Anterior cingulate cortex (tissue), 58 donors: ENCODE measurements at places on chromosomes 16 and 17.

GRCh38 chr16:31157136-31157535 is 7.3 kb upstream of the PRSS36 start:
- no peak for DNase-seq

DNA sequence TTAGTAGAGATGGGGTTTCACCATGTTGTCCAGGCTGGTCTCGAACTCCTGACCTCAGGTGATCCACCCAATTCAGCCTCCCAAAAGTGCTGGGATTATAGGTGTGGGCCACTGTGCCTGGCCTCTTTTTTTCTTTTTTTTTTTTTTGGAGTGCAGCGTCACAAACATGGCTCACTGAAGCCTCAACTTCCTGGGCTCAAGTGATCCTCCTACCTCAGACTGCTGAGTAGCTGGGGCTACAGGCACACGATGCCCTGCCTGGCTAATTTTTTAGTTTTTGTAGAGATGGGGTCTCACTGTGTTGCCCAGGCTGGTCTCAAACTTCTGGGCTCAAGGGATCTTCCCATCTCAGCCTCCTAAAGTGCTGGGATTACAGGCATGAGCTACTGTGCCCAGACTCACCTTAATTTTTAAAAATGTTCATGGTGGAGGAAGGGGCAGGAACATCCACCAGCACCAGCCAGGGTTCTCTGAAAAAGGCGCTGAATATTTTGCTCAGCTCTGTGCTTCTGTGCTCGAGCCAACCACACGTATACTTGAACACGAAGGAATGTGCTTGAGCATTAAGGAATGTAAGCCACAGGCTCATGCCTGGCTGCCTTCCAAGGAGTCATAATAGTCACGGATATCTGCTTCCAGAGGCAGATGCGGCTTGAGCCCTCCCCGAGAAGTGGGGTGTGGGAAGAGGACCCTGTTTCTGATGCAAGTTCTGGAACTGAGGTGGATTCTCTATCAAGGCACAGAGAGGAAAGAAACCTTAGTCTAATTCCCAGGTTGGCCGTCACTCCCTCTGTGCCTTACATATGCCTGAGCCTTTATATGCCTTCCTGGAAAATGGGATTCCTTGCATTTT is 65.5 kb upstream of the CREBBP start:
- DNase-seq, result no peak

GRCh38 chr17:72529386-72529785 is 408.6 kb downstream of the SOX9 start:
- no peak for DNase-seq

DNA sequence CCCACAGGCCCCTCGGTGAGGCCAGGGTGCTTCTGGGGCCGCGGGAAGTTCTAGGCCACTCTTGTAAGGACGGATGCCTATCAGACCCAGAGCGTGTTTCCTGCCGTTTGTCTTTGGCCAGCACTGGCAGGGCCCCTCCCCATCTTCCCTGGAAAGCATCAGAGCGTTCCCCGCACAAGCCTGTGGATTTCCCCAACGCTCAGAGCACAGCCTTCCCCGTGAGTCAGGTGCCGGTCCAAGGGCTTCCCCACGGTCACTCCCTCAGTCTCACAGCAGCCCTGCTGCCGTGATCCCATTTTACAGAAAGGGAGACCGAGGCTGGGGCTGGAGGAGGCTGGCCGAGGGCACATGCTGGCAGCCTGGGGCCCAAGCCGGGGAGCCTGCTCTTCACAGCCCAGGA is 33.7 kb downstream of the CRISPLD2 start:
- no peak for DNase-seq

DNA sequence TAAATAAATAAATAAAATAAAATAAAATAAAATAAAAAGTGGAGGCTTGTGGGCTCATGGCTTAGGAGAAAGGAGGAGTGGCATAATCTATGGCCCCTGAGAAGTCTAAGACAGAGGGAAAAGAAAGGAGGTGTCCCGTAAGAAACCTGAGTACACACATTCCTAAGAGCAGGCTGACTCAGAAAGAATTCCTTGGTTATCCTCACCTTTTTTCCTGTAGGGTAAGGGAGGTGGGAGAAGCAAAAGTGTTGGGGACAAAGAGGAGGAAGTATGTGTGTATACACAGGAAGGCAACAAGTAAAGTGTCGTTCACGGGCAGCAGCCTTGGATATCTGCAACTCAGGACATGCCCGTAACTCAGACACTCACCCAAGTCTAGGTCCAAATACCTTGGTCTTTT is 29.3 kb downstream of the MARF1 start:
- DNase-seq, result no peak

DNA sequence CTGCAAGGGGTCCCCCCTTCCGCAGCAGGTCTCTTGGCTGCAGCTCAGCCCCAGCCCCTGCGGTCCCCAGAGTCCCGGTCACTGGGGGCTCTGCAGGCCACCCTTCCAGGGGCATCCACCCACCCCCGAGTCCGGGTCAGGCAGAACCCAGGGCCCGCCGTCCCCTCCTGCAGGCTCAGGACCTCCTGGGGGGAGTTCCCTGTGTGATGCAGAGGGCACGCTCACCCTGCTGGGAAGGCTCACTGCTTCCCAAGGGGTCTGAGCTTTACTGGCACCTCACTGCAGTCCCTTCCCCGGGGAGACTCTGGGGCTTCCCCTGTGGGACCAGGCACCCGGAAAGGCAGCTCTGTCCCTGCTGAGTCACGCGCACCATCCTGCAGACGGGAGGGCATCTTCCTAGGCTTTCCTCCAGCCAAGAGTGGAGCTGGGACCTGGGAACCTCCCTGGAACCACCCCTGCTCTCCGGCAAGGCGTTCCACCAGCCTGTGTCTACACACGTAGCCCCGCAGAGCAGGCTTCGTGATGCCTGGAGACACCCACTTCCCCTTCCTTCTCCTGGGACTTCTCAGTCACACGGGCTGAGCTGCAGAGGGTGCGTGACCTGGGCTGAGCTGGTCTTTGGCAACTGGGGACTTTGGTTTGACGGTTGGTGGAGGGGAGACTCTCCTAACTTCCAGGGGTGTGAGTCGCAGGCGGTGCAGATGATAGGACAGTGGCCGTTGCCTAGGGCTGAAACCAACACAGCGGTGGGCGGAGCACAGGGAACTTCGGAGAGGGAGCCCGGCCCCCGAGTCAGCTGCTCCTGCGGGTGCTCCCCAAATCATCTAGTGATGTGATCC is 23.4 kb downstream of the SLC25A10 start:
- no peak for DNase-seq

- no peak for DNase-seq
These were observed 17.9 kb upstream of the ATP2A3 start for GRCh38 chr17:3982113-3982512.

DNA sequence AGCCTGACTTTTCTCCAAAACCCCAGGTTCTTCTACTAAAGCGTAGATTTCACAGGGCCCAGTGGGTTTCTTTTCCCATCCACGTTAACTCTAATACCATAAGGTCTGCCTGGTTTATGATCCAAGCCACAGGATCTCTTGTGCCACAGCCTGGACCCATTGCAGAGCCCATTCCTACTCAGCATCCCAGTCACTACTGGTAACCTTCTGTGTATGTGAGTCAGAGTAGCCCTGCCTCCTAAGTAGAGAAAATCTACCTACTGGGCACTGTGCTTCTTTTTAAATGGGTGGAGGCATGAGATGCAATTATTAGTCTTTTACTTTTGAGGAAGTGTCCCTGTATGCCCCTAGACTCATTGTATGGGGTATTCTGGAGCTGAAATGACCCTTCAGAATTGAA is 13.5 kb downstream of the CCL11 start:
- DNase-seq, result no peak

GRCh38 chr17:79592198-79592597 is 18.7 kb downstream of the RBFOX3 start:
- no peak for DNase-seq

DNA sequence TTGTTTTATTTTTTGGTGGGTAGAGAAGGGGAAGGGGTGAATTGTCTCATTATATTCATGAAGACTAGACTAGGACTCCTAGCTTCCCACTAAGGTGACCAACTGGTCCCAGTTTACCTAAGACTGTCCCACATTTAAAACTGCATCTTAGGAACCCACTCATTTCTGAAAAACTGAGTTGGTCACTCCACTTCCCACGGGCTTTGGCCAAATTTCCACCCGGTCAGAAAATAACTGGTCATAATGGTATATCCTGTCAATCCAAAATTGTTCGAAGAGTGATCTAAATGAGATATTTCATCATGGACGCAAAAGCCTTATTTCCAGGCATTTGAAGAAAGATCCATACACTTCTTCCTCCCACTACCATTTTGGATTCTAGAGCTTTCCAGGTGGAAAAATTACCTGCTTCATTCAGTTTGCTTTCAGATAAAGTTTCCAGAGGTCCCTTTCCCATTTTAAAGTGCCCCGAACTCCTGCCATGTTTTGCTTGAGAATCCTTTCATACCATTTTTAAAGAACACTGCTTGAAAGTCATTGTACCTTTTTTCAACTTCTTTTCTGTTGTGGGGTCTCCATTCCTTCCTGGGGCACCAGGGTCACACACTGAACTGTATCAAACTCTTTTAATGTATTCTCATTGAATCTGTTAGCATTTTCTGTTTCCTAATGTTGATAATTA is 21.8 kb upstream of the ZFHX3 start:
- DNase-seq, result no peak

DNA sequence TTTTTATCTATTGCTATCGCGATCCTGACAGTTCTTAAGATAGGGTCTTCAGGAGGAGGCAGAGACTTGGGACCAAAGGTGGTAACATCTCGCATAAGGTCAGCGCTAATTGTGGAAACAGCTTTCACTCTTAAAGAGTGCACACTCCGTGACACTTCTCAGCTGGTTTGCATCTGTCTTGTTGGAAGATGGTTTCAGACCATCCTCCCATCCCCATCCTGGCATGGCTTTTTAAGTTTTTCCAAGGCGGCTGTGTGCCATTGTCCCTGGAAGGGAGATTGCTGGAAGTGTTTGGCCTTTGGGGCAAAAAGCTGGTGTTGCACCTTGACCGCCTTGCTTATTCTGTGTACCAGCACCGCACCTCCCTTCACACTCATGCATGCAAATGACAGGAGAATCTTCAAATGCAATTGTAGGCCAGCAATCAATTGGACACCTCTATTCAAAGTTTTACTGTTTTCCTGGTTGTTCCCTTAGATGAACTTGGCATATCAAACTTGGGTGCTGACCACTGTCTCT is 1.5 kb downstream of the SOCS7 start:
- DNase-seq, result no peak

GRCh38 chr16:46982335-46982734 is 8.9 kb upstream of the DNAJA2 start:
- no peak for DNase-seq

DNA sequence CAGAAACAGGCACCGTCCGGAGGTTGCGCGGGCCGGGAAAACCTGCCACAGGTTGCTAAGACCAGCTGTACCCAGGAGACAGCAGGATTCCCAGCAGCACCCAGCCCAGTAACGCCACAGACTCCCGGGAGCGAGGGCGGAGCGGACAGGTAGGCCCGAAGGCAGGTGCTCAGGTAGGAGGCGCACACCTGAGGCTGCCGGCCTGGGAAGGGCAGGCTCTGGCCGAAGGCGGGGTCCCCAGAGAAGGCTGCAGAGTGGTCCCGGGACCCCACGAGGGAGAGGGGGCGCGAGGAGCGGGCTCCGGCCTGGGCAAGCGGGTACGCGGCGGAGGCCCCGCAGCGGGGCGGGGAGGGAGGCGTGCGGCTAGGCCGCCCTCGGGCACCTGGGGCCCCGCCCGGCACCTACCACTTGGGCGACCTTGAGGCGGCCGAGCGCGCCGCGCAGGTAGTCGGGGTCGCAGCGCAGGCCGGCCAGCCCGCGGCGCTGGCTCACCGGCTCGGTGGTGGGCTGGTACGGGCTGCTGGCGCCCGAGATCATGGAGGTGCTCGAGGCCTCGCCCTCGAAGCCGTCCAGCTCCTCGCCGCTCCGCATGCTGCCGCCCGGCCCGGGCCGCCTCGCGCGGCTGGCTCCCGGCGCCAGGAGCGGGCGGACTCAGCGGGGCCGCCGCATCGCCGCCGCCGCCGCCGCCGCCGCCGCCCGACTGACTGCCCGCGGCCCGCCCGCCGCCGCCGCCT is 441 bp downstream of the CMTM4 start:
- DNase-seq, result no peak

- DNase-seq, result no peak
These were observed 47.1 kb upstream of the PHOSPHO1 start for GRCh38 chr17:49277638-49278037.

- no peak for DNase-seq
These were observed at the start of gene SLC16A3 for GRCh38 chr17:82228842-82229697. TSS of gene SLC16A3 (plus strand) at chr17:82229042. CDS start at chr17:82236009, 6,967 bp downstream.

DNA sequence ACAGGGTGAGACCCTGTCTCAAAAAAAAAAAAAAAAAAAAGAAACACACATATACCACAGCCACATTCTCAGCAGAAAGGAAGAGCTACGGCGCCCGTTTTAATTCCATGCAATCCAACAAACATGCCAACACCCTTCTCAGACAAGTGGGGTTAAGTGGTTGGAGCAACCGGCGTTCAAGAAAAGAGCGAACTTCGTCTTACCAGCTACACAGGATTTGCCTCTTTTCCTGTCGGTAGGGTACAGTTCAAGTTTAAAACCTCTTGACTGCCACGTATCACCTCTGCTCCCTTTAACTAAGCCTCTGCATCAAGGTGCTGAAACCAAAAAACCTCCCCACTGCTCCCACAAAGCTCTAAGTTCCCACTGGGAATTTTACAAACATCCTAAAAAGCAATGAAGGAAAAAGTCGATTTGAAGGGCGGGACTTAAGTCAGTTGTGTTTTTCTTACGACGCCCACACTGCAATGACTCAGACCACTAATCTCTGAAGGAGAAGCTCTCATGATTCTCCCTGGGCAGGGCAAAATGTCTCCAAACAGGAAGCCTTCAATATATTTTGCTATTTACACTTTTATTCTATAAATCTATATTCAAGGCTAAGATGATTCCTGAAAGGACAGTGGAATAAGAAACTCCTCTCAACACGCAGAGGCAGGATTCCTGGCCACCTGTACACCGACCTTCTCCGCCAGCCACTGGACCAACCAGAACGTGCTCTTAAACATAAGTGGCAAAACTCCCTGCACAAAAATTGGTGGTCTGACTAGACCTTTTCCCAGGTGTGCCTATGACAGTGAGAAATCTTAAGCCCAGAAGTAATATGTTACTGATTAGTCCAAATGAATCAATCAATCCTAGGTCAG is 18.8 kb downstream of the SRP68 start:
- no peak for DNase-seq

GRCh38 chr17:53630115-53630514 is 192.6 kb upstream of the KIF2B start:
- no peak for DNase-seq

GRCh38 chr16:70473446-70474319 is 19.3 kb downstream of the FCSK start:
- DNase-seq, result no peak

DNA sequence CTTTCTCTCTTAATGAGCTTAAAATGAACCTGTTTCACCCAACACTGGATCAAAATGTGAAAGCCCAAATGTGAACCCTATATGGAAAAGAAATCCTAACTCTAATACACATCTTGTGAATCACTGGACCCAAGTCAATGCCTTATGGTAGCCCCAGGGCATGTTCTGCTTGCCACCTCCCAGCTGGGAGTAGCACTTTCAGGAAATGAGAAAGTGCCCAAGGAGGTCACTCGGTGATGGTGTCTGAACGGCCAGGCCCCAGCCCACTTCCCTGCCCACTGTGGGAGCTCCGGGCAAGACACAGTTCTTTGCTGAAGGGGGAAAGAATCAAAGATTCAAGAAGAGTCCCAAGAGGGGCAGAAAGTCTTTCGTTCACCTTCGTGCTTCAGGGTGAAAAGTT is 46.1 kb downstream of the GTF3C1 start:
- no peak for DNase-seq
